ENCODE measurements at places on chromosomes 4 and X.
A peak's percentile ranks its signal among the peaks of the same experiment; 100 is the strongest.

DNA sequence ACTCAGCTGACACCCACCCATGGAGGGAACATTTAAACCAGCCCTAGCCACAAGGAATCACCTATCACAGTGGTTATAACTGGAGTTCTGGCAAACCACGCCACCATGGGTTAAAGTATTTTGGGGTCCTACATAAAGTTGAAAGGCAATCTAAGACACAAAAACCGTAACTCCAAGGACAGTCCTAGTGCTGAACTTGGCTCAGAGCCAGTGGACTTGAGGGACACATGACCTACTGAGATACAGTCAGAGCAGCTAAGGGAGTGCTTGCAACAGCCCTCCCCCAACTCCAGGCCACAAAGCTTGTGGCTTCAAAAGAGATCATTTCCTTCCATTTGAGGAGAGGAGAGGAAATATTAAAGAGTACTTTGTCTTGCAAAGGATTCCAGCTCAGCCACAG lies 300.5 kb downstream of the FGF13 start:
- no peak for DNase-seq

DNA sequence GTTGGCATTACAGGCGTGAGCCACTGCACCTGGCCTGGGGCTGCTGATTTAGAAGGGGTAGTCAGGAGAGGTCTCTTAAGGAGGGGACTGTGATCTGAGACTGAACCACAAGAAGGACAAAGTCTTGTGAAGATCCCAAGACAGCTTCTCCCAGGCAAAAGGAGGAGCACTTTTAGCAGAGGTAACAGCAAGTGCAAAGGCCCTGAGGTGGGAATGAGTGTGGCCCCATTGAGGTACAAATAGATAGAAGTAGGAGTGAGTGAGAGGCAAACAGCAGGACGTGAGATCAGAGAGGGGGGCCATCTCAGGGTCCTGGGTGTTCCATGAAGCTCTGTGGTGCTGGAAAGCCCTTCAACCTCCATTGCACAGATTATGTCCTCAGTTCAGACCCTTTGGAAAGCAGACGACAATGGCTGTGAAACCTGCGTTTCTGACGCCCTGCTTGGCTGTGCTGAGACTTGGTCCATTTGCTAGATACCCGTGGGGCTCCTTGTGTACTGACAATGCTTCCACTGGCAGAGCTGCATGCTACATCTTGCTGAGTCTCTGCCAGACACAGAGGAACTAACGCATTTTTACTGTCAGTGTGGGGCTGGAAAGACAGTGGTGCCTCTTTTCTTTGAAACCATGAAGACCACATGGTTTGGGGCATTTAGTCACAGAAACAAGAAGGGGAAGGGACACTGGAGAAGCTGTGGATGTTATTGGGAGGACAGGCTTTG lies 1.3 kb upstream of the CCKAR start:
- no peak for DNase-seq

GRCh38 chr4:147727476-147728028 lies 4.3 kb upstream of the ARHGAP10 start:
- DNase-seq, result no peak

DNA sequence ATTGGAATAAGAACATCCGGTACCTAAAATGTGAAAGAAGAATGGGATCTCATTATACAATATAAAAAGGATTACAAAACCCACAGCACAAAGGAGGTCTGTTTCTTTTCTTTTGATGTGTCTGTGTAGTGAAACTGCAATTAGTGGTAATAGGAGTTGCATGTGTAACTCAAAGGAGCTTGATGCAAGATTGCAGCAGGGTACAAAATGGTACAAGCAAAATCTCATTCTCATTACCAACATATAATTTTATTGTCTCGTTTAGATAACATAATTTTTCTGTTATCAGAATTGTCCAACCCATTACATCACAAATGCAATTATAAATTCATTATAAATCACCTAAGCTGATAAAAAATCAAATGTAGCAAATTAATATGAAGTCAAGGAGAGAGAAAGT lies 47.1 kb upstream of the CCSER1 start:
- no peak for DNase-seq

DNA sequence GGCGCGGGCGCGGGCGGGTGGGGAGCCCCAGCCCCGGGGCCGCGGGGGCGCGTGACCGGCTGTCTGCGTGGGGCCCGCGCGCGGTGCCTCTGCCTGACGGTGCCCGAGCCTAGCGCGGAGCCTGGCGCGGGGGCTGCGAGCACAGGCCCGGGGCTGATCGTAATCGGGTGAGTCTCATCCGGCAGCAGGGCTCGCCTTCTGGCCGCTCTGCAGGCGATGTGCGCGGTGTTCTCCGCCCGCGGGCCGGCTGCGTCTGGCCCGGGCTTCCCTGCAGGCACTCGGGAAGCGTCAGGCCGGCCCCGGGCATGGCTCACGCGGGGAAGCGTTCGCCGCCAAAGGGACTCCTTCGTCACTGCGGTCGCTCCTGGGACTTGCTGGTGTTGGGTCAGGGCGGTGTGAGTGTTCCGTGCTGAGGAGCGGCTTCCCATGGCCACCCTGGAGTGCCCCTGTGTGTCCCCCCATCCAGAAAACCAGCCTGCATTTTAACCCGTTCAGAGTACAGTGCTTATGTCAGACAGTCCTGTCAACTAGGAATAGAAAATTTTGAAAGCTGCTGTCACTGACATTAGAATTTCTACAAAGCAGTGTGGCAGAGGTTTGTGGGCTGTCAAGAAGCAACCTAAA lies 40.6 kb downstream of the FAM149A start:
- peak; percentile 52 for DNase-seq

All from head of caudate nucleus (tissue), 42 donors.